Breast epithelium (tissue), 4 donors: ENCODE measurements at places on chromosomes 13 and 19.

DNA sequence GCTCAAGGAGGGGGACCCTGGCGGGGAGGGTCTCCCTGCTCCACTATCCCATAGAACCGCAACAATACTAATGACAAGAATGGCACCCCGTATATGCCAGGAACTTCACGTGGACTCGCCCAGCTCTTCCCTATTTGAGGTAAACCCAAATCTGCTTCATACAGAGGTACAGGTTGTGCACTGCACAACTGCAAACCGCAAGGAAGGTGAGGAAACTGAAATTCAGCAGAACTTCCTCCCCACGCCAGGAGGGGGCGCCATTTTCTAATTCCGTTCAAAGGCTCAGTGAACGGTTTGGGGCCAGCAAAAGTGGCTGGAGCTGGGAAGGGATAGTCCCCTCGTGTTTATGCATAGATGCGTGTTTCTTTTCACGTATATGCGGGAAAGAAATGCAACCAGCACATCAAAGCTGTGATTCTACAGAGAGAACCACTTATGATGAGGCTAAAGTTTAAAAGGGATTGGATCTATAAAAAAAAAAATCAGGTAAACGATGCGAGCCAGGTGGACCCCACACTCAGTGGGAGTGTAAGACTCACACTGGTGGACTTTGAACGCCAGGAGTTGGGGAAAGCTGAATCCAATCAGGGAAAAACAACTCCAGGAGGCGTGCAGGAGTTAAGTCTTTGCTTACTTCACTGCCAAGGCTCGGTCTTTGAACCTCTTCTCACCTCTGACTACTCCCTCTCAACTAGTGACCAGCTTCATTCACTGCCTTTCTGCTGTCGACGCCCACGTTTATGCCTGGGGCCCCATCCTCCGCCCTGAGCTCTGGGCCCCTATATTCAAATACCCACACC lies 20.3 kb downstream of the C19orf81 start:
- no peak for DNase-seq

DNA sequence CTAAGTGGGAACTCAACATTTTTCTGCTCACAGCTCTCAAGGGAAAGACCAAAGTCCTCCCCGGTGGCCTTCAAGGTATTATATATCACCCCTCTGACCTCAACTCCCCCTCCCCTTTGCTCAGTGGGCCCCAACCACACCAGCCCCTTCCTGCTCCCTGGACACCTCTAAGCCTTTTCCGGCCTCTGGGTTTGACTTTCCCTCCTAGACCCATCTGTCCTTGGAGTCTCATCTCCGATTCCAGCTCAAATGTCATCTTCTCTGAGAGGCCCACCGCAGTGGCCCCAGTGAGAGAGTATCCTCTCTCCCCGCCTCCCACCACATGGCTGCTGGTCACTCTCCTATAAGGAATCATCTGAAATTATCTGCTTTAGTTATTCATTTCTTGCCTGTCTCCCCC lies 941 bp upstream of the UHRF1 start:
- DNase-seq = no peak

DNA sequence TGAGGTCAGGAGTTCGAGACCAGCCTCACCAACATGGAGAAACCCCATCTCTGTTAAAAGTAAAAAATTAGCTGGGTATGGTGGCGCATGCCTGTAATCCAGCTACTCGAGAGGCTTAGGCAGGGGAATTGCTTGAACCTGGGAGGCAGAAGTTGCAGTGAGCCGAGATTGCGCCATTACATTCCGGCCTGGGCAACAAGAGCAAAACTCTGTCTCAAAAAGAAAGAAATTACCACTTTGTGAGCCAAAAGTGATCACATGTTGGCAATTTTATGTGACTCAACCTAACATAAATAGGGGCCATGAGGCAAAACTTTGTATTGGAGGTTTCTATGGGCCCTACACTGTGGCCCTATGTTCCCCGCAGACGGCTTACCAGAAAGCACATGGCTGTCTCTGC lies 72.2 kb downstream of the MAP4K1 start:
- DNase-seq = no peak

GRCh38 chr19:6498294-6499036 lies 3.6 kb downstream of the TUBB4A start:
- DNase-seq = no peak
